GM13977 (cell line): ENCODE measurements at places on chromosomes 5 and 9.

DNA sequence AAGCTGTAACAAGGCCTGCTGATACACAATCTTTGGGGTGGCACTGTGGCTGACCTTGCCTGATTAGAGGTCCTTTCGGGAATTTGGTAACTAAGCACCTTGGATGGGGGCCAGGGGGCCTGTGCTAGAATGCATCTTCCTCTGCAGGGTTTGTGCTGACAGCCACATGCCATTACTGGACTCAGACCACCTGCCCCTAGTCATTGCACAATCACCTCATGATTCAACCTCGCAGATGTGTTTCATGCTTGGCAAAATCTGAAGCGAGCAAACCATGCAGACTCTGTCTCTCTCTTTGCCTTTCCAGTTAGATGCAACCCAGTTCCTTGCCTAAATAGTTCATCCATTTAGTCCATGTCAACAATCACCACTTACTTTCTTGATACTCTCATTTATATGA is 96.5 kb upstream of the ERCC6L2 start:
- DNase-seq = no peak

GRCh38 chr5:172385707-172386106 is 68.6 kb downstream of the SH3PXD2B start:
- no peak for DNase-seq

DNA sequence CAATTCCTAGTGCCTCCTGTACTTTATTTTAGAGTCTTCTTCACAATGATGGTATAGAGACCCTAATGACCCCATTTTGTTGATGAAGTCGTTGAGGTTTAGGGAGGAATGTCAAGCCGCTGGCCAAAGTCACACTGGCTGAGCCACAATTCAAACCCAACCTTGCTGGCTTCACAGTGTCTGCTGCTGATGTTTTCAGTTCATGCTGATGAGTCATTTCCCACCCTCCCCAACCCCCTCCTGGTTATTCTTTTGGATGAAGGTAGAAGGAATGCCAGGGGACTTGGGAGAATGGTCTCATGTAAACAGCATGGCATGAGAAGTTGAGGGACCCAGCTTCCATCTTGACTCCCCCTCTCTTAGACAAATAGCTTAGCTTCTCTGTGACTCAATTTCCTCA is 68.6 kb downstream of the TMEM252 start:
- no peak for DNase-seq

DNA sequence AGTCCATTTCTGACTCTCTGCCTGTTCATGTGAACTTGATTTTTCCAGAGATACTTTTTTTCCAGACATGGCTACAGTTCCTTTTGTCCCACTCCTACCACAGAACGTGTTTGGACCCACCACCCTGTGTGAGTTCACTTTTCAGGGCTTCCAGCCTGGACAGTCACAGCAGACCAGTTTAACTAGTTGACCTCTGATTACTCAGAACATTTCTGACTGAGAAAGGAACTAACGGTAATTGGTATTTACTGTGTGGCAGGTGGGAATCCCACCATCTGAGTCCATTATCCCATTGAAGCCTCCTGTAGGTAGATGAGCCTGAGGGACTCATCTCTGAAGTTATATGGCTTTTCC is 210.1 kb downstream of the GOLPH3 start:
- no peak for DNase-seq

- no peak for DNase-seq
These were observed 45.7 kb downstream of the TEX10 start for GRCh38 chr9:100307080-100307479.

DNA sequence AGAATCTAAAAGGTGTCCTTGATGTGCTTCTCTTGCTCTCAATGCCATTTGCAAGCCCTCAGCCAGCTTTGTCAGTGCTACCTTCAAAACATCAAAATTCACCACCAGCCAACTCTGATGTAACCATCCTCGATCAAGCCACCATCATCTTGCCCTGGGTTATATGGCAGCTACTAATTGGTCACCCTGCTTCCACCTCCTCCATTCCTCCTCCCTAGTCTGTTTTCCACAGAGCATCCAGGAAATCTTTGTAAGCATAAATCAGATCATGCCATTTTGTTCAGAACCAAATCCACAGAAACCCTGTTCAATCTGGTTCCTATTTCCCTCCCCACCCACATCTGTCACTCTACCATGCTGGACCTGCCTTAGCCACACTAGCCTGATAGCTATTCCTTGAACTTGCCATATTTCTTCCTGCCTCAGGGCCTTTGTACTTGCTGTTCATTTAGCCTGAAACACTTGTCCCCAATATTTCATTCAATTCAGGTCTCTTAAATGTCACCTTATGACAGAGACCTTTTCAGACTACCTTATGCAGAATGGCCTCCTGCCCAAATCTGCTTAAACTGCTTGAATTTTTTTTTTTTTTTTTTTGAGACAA is 1.9 kb upstream of the B4GALT1 start:
- no peak for DNase-seq

GRCh38 chr5:154071799-154072413 is 33.1 kb downstream of the MFAP3 start:
- no peak for DNase-seq

- no peak for DNase-seq
These were observed 361.0 kb upstream of the CDH6 start for GRCh38 chr5:30832519-30832918.

DNA sequence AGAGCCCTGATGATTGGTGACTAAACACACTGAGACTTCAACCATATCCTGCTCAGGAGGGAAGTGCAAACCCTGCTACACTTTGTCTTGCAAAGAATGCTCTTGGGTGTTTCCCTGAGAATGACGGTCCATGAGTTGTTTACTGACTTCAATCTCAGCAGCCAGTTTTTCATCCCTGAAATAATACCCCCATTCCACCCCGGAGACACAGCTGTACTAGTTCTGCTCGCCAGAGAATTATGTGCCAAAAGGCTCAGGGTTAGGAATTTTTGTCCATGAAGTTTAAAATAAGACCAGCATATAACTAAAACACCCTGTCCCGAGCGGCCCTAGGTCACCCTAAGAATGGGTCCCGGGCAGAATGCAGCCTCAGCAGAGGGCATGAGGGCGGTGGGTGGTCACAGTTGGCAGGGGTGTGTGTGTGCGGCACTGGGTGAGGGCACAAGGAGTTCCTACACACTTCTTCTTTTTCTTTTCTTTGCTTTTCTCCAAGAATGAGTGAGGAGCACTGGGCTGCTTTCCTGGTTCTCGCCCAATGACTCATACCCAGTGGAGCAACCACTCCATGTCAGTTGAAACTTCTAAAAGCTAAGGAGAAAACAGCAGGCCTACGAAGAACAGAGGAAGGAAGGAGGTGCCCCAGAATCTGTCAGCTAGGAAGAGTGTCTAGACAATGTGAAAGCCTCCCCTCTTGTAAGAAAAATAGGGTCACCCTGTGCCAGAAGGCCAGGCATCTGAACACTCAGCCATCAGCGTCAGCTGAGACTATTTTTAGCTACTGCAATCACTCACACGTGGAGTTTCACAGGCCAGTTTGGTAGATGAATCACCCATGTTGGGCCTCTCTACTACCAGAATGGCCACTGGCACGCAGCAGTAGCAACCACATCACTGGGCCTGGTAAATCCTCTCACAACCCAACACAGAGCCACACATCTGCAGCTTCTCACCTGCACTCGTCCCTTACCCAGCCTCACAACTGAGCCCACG is 105.9 kb downstream of the DPYSL3 start:
- DNase-seq = peak; percentile 69

- DNase-seq = no peak
These were observed 341.0 kb downstream of the EBF1 start for GRCh38 chr5:158758675-158759074.

- no peak for DNase-seq
These were observed 383.5 kb downstream of the TLE4 start for GRCh38 chr9:79955300-79955699.

DNA sequence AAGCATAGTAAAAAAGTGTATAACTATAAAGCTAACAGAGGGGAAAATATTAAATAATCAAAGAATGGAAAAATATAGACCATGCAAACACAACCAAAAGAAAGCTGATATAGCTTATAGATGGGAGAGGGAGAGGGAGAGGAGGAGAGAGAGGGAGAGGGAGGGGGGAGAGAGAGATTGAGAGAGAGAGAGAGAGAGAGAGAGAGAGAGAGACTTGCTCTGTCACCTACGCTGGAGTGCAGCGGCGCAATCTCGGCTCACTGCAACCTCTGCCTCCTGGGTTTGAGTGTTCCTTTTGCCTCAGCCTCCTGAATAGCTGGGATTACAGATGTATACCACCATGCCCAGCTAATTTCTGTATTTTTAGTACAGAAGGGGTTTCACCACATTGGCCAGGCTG is 110.6 kb downstream of the RAPGEF6 start:
- DNase-seq = no peak
